Stimulated activated CD4-positive, alpha-beta T cell treated with anti-CD3 and anti-CD28 coated beads, TNF-alpha, amount 100 ng/mL, for 4 hours (primary cell): ENCODE measurements at places on chromosomes 5 and 9.
A peak's percentile ranks its signal among the peaks of the same experiment; 100 is the strongest.

- peak; percentile 14 for DNase-seq
Observed at GRCh38 chr9:135990468-135991429, 29.6 kb upstream of the UBAC1 start.

DNA sequence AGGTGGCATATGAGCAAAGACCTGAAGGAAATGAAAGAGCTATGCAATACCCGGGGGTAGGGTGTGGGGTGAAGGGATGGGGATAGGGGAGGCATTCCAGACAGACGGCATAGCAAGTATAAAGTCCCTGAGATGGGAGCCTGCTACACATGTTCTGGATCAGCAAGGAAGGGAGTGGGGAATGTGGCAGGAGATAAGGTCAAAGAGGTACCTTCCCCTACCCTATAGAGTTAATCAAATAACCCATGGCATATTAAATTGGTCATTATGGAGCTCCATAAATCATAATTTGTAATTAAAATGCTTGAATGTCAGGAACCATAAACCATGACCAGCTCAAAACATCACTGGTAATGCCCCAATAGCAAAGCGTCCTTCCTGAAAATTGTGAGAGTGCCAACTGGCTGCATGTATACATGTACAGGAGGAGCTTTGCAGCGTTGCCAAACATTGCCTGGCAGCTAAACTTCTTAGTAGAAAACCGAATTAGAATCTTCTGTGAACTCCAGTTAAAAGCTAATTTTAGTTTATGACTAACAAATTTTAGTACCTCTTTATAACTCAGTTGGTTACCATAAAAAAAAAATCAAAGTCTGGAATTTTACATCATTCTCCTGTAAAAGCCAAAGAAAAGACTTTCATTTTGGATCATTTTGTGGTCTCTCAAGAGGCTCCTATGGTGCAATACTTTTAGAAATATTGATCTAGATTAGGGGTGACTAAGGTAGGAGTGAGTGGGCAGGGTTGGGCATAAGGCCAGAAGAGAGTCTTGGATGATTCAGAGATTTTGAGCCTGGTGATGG, 4.7 kb downstream of the DNAI1 start:
- DNase-seq, result no peak

GRCh38 chr9:134737842-134738580, 96.4 kb downstream of the COL5A1 start:
- no peak for DNase-seq

- DNase-seq, result no peak
Observed at GRCh38 chr9:74861773-74862474, 25.8 kb downstream of the TRPM6 start.

GRCh38 chr9:96065482-96066251, 190.2 kb downstream of the ERCC6L2 start:
- DNase-seq, result no peak

DNA sequence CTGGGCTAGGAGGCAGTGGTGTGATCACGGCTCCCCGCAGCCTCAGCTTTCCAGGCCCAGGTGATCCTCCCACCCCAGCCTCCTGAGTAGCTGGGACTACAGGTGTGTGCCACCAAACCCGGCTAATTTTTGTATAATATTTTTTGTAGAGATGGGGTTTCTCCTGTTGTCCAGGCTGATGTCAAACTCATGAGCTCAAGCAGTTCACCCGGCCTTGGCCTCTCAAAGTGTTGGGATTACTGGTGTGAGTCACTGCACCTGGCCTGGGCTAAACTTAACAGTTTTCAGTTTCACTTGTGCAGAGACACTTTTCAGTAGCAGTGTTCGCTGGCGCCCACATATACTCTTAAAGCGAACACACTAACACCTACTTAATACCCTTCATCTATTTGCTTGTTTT, 205.6 kb upstream of the ZNF608 start:
- DNase-seq, result no peak

DNA sequence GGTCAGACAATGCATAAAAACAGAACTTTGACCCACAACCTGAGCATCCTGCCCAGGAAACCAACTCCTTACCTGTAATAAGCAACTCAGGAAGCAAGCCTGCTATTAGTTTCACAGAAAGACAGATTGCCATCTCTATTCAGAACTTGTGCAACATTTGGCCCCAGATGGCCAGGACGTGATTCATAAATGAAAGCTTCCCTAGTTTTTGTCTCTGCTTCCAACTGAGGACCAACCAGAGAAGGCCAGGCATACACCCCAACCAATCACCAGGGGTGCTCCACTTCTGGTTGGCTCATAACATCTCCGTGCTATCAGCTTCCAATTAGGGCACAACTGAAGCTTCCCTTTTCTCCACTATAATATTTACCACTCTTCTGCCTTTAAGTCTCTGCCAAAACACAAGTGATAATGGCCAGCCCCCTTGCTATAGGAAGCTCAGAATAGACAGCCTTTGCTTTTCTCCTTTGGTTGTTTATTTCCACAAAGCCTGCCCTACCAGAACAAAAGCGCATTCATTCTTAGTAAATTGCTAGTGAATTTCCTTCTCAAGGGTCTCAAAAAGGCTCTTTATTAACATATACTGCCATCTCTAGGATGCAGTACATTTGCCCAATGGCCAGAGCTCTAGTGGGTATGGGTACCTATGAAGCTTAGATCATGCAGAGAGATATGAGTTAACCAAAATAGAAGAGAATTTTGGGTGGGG, 289.7 kb upstream of the DAP start:
- no peak for DNase-seq

GRCh38 chr5:2087980-2088379, 205.3 kb upstream of the IRX4 start:
- DNase-seq, result no peak

DNA sequence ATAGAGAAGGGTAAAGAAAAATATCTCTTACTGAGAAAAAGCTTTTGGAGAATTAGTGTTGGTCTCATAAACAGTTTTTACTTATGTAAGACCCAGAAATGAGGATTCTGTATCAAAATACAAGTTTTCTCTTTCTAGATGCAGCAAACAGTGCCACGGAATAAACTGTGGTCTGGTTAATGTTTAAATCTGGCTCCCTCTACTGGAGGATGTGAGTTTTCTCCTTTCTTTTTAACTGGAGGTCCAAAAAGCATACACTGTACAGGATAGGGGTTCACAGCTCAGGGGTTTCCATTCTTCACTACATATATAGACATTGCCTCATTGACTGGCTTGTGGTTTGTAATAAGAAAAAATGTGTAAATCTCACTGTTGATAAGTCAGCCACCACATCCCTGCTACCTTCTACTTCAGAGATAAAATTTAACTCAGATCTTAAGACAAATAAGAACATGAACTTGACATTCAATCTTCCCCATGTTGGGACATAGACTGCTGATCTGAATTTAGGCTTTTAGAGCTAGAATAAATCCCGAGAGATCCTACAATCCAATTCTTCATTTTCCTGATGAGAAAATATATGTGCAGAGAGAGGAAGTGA, 98.9 kb downstream of the CFAP95 start:
- DNase-seq, result no peak

DNA sequence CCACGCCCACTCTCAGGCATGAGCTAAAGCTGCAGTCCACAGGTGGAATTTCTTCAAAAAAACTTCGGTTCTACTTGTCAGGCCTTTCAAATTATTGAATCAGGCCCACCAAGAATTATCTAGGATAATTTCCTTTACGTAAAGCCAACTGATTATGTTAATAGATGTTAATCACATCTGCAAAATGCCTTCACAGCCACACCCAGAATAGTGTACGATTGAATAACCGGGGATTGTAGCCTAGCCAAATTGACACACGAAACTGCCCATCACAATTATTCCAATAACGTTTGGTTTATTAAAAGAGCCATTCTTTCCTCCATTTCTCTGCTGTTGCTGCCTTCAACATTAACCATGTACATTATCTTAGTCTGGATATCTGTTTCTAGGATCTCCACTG, 148.7 kb downstream of the NR3C1 start:
- DNase-seq, result no peak

GRCh38 chr5:58851153-58851552, 268.3 kb downstream of the RAB3C start:
- no peak for DNase-seq

DNA sequence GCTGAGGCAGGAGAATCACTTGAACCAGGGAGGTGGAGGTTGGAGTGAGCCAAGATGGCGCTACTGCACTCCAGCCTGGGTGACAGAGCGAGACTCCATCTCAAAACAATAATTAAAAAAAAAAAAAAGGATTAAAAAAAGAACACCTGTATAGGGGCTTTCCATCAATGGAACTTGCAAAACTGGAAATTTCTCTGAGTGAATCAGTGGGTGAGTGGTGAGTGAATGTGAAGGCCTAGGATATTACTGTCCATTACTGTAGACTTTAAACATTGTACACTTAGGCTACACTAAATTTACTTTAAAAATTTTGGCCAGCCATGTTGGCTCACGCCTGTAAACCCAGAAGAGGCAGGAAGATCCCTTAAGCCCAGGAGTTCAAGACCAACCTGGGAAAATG, 5.7 kb upstream of the RARS1 start:
- no peak for DNase-seq

DNA sequence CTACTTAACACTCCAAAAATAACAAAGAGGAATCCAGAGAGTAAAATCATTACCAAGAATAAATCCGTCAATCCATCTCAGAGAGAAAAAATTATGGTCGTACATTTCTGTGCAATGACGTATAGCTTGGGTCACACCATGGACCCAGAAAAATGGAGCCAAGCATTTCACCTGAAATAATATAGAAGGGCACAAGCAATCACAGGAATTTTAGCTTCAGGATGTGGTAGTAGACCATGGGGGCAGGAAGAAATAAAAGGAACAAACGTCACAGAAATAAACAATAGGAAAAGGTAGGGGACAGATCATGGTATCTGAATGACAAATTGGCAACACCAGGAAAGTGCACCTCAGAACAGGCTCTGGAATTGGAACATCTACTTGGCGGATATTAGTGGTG, 231.0 kb downstream of the PLK2 start:
- no peak for DNase-seq

GRCh38 chr5:82405618-82406204, 127.6 kb upstream of the RPS23 start:
- DNase-seq, result no peak

GRCh38 chr5:33711094-33711679, 180.6 kb downstream of the ADAMTS12 start:
- no peak for DNase-seq

DNA sequence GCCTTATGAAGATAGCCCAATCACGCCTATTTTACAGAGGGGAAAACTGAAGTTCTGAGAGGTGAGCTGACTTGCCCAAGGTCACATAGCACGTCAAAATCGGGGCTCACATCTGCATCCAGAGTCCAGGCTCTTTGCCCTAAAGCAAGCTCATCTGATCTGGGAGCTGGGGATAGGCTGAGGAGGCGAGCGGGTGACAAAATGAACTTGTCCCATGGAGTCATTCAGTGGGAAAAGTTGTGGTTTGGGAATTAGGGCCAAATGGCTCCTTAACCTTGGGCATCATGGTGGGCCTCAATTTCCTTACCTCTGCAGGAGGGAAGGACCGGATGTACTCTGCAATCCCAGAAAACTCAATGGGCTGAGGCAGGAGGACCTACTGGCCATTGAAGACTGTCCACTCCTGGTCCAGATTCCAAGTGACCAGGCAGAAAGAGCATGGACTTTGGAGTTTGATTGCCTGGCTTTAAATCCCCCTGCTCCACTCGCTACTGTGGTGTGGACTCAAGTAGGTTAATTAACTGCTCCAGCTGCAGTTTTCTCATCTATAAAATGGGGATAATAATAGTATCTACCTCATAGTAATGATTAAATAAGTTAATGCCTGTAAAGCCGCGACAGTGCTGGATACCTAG, 160.4 kb downstream of the RGS3 start:
- DNase-seq, result no peak

DNA sequence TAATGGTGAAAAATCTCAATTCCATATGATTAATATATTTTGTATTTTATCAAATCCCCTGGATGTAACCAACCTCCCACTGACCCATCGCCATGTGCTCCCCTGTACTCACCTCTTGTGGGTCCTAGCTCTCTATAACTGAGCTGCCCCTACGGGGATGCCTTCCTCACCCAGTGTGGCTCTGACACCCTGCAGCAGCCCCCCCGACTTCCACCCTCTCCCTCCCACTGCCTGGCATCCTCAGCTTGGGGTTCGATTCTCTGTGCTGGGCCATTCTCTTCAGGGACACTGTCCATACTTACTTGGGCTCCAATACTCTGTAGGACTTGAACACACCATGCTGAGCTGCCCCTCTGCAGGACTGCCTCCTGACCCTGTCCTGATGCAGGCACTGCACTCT, 87.1 kb downstream of the PJA2 start:
- no peak for DNase-seq

GRCh38 chr9:115525111-115526058, 407.4 kb upstream of the TNC start:
- DNase-seq, result no peak

DNA sequence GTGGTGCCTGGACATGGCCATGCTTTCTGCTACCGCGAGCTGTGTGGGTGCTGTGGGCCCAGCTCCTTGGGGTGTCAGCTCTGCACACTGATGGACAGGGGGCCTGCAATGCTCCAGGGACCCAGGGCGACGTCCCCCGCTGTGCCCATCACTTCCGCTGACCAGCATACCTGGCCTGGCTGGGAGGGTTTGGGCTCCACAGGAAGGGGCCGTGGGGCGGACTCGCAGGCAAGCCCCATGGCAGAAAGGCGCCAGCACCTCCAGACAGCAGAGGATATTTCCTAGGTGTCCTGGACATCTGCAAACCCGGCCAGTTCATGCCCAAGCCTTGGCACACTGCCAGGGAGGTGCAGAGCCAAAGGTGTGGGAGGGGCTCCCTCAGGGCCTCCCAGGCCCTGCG, 295.8 kb upstream of the IRX4 start:
- DNase-seq, result no peak

- no peak for DNase-seq
Observed at GRCh38 chr5:34415559-34416198, 240.4 kb upstream of the RAI14 start.

DNA sequence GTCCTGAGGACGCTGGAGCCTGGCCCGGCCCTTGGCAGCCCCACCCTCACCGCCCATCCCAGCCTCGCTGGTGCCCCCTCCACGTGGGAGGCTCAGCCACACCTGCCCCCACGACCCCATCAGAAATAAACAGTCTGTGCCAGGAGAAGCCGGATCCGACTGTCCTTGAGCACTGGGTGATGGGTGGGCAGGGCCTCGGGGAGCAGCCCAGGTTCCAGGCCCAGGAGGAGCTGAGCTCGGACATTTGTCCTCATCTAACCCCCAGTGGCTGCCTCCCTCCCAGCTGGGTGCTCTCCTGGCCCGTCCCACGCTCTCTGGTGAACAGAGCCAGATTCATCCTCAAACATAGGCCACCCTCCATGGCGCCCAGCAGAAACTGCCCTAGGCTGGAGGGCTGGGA, 4.6 kb upstream of the PTGDS start:
- DNase-seq, result no peak

GRCh38 chr9:20479419-20480155, 142.7 kb downstream of the MLLT3 start:
- no peak for DNase-seq

DNA sequence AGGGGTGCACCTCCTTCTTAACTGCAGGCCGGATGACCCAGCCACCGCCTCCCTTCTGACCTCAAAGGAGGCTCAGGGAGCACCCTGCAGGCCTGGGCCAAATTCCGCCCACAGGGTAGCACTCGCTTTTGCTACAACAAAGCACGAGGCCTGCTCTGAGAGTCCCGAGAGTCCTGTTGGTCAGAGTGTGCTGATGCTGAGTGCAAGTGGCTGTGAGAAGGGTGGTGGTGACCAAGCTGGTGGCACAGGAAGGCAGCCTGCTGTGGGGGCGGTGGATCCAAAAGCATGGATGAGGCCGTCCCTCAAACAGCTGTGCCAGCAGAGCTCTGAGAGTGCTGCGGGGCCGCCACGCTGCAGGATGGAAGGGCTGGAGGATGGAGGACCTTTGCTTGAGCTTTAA, 101.8 kb downstream of the AK8 start:
- no peak for DNase-seq

- DNase-seq, result no peak
Observed at GRCh38 chr9:70816316-70816715, 305.1 kb downstream of the TRPM3 start.
